Activated CD4-positive, CD25-positive, alpha-beta regulatory T cell (primary cell): ENCODE measurements at places on chromosomes 1 and 21.

DNA sequence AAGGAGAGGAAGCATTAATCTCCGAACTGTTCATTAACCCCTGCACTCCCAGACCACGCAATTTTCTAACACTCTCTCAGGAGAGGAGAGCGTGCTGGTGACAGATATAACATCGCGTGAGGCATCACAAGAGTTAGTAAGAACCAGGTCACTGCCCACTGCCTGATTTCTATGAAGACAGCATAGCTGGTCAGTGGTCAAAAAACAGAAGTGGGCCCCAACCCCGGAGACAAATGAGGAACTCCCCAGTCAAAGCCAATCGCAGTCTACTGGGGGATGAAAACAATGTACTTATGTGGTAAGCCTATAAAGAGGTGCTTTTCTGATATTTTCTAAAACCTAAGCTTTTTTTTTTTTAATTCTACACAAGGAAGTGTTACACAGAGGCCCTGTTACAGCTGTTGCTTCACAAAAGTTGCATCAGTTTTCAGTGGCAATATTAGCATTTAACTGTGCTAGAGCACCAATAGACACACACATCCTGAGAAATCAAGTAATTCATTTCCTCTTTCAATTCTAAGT is 231.8 kb upstream of the IRF2BP2 start:
- DNase-seq = no peak

- no peak for DNase-seq
These were observed 361.5 kb upstream of the ADGRL2 start for GRCh38 chr1:81439046-81439823.

DNA sequence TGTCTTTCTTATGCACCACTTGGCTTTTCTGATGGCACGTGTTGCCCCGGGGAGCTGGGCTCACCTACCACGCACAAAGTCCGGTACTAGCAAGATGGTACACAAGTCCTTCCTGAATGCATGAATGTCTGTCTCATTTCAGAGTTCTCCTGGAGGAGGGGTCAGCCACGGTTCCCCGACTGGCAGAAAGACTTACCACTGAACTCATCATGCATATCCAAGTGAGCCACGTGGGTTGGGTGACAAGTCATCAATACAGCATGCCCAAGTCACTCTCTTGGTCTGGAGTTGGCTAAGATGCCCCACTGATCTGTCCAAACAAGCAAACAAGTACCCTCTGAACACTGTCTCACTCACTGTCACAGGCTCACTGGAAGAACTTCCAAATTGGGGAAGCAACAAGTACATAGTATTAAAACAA is 28.6 kb upstream of the MX1 start:
- DNase-seq = no peak

DNA sequence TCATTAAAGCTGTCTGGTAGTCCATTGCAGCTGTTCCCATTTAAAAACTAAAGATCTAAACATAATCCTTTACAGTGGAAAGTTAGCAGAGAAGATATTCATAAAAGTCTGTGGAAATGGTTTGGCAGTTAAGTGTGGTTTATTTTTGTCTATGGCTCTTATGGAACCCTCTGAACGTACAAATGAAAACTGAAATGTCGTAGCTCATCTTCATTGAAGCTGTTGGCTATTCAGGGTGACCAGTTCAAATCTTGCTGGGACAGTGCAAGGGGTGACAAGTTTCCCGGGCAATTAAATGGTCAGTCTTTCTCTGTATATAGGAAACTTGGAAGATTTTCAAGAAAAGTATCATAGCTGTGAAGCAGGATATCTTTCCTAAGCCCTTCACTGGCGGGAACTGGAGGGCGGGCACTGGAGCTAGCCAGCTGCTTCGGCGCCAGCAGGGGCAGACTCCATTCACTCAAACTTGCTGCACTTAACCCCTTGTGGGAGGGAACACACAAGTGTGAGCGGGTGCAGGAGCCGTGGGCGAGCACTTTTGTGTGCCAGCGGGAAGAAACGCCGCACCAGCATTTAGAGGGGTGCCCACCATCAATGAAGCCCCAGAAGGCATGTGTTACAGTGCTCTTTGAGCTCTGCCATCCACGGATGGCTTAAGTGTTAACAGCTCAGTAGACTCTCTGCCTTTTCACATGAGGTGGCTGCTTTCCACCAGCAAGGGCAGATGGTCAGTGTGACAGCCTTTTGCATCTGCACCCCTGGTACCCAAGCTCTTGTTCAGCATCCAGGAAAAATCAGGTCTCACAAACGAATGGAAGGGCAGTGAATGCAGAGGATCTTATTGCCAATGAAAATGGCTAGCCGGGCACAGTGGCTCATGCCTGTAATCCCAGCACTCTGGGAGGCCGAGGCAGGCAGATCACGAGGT is 232.1 kb upstream of the KAZN start:
- no peak for DNase-seq

- no peak for DNase-seq
These were observed 25.3 kb downstream of the WLS start for GRCh38 chr1:68206848-68207689.

GRCh38 chr1:178324003-178324402 is 172.8 kb downstream of the CLEC20A start:
- no peak for DNase-seq

DNA sequence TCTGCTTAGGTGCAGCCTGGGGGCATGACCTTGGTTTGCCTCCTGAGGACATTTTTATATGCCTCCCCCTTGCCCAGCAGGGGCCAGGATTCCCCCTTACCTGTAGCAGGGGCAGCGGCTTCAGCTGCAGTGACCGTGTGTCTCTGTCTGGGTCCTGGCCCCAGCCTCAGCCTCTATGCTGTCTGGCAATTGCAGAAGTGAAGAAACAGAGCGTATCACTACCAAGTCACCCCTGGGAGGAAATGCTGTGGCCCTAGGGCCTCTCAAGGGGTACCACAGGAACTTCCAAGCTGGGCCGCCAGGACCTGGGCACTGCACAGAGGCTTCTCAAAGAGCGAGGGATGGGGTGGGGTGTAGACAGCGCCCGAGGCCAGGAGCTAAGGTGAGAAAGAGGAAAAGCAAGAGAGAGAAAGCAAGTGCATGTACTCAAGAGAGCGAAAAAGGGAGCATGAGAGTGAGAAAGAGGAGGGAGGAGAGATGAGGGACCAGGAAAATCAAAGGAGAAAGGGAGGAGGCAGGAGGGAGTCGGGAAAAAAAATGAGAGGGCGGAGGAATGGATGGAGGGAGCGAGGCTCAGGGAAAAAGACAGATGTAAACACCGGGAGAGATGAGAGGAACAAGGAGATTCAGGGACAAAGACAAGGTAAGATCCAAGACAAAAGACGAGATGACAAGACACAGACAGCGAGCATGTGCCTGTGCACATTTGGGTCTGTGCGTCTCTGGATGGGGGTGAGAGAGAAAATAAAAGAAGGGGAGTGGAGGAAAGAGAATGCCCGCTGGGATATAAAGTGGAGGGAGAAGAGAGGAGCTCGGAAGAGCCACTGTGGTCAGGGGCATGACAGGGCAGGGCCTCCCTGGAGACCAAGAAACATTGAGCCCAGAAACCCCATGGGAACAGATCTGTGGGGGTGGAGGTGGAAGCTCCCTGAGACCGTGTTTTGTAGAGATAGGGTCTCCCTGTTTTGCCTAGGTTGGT is at the start of gene PTAFR:
Gene PTAFR, minus strand, starts transcription at position 199 of the 979 bp plus-strand sequence. CDS start 25,669 bp downstream, outside the sequence.
- no peak for DNase-seq

DNA sequence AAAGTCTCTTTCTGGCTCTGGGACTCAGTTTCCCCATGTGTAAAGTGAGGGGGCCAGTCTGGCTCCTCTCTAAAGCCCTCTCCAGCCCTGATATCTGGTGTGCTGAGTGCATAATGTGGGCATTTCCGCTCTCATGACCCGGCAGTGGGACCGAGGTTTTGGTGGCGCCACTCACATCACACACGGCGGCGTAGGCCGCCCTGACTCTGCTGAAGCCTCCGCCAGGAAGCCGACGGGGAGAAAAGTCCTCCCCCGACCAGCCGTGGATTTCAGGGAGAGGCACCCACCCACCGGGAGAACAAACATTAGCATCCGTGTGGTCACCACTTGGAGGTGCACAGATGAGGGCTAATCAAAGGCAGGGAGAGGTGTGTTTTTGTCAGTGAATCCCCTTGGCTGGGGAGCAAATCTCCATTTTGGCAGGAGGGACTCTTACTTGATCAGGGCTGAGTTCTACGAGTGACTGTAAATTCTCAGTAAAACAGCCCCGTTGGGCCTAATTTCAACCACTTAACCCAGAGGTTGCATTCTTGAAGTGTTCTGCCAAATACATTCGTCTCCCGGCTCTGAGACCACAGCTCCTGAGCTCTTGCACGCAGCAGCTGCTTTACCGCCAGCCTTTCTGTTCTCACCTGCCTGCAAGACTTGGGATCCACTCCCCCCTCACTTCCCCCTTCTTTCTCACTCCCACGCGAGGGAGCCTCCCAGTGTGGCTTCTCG is 118.2 kb downstream of the FOXD2 start:
- DNase-seq = no peak

GRCh38 chr1:153390938-153391710 is at the start of gene S100A8:
TSS of gene S100A8 (minus strand) at chr1:153391073. CDS start at chr1:153390535, 538 bp downstream.
- no peak for DNase-seq

DNA sequence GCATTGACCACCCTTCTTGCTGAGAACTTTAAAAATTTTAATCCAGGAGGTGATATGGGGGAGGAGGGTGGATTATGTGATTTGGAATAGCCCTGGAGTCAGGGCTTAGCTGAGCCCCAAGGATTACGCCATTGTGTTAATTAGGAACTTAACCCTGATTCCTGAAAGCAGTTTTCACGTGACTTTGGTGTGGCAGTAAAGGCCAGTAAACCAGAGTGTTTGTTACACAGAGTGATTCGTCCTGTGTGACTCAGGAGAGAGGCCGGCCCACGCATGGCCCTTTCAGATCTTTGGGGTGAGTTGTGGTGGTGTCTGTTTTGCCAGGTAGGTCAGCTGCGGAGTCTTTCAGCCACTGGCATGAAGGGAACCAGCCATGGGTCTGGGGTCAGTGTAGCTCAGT is 107.6 kb downstream of the NOS1AP start:
- DNase-seq = no peak

DNA sequence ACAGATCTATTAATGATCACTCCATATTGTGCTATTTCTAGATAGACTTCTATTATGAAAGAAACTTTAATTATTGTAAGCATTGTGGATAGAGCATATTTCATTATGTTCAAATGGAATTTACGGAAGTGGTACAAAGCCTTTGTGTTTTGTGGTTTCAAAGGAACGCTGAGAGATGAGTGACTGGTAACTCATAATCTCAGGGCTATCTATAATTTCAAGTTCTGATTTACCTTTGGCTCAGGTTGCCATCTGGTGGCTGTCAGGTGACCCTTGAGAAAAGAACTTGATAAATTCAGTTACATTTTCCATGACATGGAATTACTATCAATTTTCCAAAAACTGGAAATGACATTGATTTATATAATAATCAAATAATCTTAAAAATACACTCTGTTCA is 12.2 kb downstream of the NTNG1 start:
- DNase-seq = no peak

DNA sequence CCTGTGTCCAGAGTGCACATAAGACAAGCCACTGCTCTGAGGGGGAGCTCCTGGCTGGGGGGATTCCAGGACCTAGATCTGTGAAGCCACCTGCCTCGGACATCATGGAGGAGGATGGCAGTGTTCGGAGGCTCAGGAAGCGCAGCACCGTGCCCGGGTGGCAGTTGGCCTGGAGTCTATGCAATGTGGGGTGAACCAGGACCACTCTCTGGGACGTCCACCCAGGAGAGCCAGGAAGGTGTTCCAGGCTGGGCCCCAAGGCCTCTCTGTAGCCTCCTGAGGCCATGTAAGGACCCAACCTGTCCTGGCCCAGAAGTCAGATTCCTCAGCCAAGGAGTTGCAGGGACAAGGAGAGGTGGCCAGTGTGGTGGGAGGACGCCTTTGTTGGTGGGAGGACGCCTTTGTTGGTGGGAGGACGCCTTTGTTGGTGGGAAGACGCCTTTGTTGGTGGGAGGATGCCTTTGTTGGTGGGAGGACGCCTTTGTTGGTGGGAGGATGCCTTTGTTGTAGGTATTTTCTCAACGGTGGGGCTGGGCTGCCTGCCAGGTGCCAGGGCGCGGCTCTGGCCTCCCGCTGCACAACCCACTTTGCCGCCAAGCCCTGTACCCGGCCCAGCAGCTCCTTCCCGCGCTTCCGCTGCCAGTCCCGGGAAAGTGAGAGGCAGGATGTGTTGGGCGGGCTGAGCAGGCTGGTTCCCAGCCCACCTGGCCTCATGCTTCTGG is 30.6 kb upstream of the BMP8B start:
- no peak for DNase-seq

DNA sequence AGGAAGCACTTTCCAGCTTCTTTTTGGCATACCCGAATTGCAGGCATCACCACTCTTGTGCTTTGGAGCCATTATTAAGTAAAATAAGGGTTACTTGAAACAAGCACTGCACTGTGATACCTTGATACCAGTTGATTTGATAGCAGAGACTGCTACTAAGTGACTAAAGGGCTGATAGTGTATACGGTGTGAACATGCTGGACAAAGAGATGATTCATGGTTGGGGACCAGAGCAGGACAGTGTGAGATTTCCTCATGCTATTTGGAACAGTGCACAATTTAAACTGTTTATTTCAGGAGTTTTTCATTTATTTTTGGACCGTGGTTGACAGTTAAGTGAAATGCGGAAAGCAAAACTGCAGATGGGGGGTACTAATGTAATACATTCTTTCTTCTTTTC is 9.9 kb downstream of the RPS27 start:
- DNase-seq = no peak

- DNase-seq = no peak
These were observed 749 bp downstream of the PCBP3 start for GRCh38 chr21:45644041-45644906.

DNA sequence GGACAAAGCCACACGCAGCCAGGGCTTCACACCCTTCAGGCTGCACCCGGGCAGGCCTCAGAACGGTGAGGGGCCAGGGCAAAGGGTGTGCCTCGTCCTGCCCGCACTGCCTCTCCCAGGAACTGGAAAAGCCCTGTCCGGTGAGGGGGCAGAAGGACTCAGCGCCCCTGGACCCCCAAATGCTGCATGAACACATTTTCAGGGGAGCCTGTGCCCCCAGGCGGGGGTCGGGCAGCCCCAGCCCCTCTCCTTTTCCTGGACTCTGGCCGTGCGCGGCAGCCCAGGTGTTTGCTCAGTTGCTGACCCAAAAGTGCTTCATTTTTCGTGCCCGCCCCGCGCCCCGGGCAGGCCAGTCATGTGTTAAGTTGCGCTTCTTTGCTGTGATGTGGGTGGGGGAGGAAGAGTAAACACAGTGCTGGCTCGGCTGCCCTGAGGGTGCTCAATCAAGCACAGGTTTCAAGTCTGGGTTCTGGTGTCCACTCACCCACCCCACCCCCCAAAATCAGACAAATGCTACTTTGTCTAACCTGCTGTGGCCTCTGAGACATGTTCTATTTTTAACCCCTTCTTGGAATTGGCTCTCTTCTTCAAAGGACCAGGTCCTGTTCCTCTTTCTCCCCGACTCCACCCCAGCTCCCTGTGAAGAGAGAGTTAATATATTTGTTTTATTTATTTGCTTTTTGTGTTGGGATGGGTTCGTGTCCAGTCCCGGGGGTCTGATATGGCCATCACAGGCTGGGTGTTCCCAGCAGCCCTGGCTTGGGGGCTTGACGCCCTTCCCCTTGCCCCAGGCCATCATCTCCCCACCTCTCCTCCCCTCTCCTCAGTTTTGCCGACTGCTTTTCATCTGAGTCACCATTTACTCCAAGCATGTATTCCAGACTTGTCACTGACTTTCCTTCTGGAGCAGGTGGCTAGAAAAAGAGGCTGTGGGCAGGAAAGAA is 8.1 kb downstream of the PSRC1 start:
- DNase-seq = no peak
